ENCODE measurements at places on chromosomes 1 and 21. TPM values are rescaled to one million over a fixed set of nuclear protein-coding genes. Genes with fewer than 3 reads are reported as not detected.

- H3K36me3 ChIP-seq: no peaks in the 10 kb centered on the region
- H3K27me3 ChIP-seq: no peaks in the 10 kb centered on the region
- DNase-seq: no peak
- no peak overlapping the region for H3K27ac ChIP-seq
- H3K4me3 ChIP-seq: no peak overlapping the region
Observed at GRCh38 chr1:248521856-248522255, 14.0 kb downstream of the OR2G6 start.

DNA sequence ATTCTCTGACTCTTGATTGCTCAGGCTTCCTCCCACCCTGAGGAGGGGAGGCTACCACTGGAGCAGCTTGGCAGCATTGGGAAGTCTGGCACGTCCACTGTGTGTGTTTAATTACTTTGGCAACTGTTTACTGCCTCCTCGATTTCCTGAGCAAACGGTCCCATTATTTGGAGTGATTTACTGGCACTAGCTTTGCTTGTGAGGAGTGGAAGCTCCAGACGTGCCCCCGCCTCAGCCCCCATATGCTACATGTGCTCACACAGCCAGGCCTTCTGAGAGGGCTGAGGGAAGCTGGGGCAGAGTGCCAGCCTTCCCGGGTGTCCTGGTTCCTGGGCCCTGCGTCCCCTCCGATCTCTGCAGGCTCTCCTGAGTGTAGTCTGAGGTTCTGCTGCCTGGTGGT lies 306.2 kb downstream of the PTPRU start:
- H3K27ac ChIP-seq: no peak overlapping the region
- peak; percentile 56 for DNase-seq
- H3K27me3 ChIP-seq: no peaks in the 10 kb centered on the region
- no peaks in the 10 kb centered on the region for H3K4me1 ChIP-seq
- no peaks in the 10 kb centered on the region for H3K36me3 ChIP-seq

Gene LEFTY2
- total RNA-seq: not detected

GRCh38 chr1:156912861-156913808 lies 7.3 kb upstream of the LRRC71 start:
- H3K36me3 ChIP-seq: peaks cover 61% of the 10 kb centered on the region
- no peak overlapping the region for H3K4me3 ChIP-seq
- H3K27me3 ChIP-seq: no peaks in the 10 kb centered on the region
- no peak for DNase-seq
- H3K27ac ChIP-seq: no peak overlapping the region

DNA sequence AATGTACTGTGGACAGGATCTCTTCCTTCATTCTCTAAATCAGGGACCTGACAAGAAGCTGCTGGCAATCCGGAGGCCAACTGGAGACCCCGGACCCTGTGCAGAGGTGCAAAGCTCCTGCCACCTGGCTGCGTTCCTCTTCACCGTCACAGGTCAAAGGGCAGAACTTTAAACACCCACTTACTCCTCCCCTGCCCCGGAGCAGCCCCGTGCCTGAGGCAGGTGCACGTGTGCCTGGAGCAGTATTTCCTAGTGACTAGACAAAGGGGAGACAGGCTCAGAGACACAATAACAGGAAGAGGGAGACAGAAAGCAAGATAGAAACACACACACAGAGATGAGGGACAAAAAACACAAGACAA lies 6.6 kb upstream of the PIGC start:
- no peak overlapping the region for H3K4me3 ChIP-seq
- H3K36me3 ChIP-seq: no peaks in the 10 kb centered on the region
- H3K4me1 ChIP-seq: no peaks in the 10 kb centered on the region
- no peak for DNase-seq
- H3K27me3 ChIP-seq: no peaks in the 10 kb centered on the region

Gene GCLM
- total RNA-seq: 19.5 TPM

- H3K27ac ChIP-seq: no peak overlapping the region
- no peak for DNase-seq
- H3K4me1 ChIP-seq: no peaks in the 10 kb centered on the region
- H3K4me3 ChIP-seq: no peak overlapping the region
- no peaks in the 10 kb centered on the region for H3K36me3 ChIP-seq
Observed at GRCh38 chr1:185906186-185906585, 172.0 kb downstream of the HMCN1 start.

Gene PLPP3
- total RNA-seq: 40.3 TPM

Gene SHISAL2A
- 23.6 TPM for total RNA-seq

DNA sequence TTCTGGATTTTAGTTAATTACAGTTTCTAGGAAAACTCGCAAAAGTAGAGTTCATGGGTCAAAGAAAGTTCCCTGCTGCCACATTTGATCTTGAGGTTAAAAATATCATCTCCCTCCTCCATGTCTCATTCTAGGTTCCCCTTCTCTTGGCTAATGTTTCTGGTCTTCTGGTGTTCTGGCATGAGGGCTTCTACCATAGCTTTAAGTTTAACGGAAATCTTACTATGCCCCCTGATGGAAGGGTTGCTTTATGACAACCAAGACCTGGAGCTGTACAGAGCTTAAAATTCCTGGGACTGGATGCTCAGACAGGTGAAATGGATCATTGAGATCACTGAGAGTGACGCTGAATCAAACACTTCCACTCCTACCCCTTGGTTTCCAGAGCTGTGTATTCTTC lies 1881.7 kb downstream of the MRPL39 start:
- no peak overlapping the region for H3K4me3 ChIP-seq
- H3K4me1 ChIP-seq: no peaks in the 10 kb centered on the region
- H3K27me3 ChIP-seq: no peaks in the 10 kb centered on the region

DNA sequence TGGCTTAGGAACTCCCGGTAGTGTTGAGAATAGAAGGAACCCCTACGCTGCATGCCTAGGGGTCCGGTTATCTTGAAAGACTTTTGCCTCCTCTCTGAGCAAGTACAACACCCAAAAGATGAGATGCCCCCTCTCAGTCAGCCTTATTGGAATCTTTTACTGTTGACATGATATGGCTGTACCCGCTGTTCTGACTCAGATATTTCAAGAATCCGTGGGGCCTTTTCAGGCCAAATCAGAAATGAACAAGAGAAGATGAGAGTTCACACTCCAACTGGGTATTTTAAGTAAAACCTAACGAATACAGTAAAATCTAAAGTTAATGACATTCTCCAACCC lies 164.2 kb downstream of the PPIAL4G start:
- H3K27me3 ChIP-seq: peaks cover 52% of the 10 kb centered on the region
- H3K4me3 ChIP-seq: peak overlapping the region; percentile 36
- no peak for DNase-seq
- H3K27ac ChIP-seq: peak overlapping the region; percentile 68
- no peaks in the 10 kb centered on the region for H3K36me3 ChIP-seq

Gene SLC35A3
- total RNA-seq: 25.9 TPM

DNA sequence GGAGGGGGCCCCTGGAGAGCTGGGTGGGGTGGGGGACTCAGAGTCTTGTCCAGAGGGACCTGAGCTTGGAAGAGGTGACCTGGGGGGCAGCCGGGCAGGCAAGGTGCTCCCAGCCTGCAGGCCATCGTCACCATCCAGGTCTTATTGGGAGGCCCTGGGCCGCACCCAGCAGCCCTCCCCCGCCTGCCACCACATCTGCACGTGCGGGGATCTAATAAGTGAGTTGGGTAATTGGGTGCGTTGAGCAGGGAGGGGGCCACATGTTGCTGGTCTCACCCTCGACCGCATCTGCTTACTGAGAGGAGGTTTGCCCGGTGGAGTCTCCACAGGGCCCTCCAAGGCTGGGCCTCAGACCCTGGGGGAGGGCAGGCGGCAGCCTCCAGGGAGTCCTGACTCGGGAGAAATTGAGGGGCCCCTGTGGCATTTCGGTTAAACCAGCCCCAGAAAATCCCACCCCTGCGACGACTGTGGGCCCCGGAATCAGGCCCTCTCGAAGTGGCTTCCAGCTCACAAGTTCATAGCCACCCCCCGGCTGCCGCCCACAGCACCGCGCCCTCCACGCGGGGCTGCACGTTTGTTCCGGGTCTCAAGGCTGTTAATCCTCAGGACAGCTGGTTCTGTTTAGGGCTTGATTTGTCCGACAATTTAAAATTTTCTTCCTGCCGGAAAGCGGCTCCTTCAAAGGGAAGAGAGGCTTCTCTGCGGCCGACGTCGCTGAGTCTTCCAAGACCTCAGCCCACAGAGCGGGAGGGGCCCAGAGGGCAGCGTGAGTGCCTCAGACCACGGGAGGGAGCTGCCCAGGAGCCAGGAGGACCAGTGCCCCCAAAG lies 14.7 kb upstream of the COL6A2 start:
- no peak overlapping the region for H3K4me3 ChIP-seq
- DNase-seq: peak; percentile 62
- no peaks in the 10 kb centered on the region for H3K27me3 ChIP-seq
- no peaks in the 10 kb centered on the region for H3K36me3 ChIP-seq
- no peaks in the 10 kb centered on the region for H3K4me1 ChIP-seq

GRCh38 chr1:48644905-48645605 lies 131.6 kb downstream of the BEND5 start:
- no peaks in the 10 kb centered on the region for H3K27me3 ChIP-seq
- H3K4me1 ChIP-seq: no peaks in the 10 kb centered on the region
- no peak overlapping the region for H3K27ac ChIP-seq
- DNase-seq: no peak
- no peaks in the 10 kb centered on the region for H3K36me3 ChIP-seq

DNA sequence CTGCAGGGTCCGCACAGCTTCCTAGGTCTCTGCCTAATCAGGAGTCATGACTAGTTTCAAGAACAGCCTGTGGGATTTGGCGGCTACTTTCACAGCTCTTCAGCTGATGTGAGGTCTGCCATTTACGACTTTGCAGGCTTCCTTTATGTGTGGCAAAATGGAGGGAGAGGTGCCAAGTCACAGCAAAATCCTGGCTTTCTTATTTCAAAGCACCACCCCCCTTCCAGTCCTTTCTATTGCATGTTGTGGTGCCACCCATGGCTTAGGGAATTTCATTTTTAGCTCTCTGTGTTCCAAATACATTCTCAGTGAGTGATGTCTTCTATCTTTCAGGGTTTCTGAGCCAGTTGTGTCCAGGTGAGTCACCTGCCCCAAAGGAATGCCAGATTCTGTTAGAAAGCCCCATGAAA lies 75.1 kb upstream of the WLS start:
- no peaks in the 10 kb centered on the region for H3K4me1 ChIP-seq
- no peaks in the 10 kb centered on the region for H3K36me3 ChIP-seq
- H3K27ac ChIP-seq: no peak overlapping the region
- H3K27me3 ChIP-seq: no peaks in the 10 kb centered on the region
- no peak for DNase-seq

GRCh38 chr1:18819986-18820790 lies 39.3 kb downstream of the TAS1R2 start:
- H3K4me1 ChIP-seq: no peaks in the 10 kb centered on the region
- no peak for DNase-seq

Gene COL8A2
- 7.0 TPM for total RNA-seq

GRCh38 chr1:209686322-209686721 lies 11.1 kb downstream of the G0S2 start:
- no peak for DNase-seq
- H3K36me3 ChIP-seq: no peaks in the 10 kb centered on the region
- H3K4me1 ChIP-seq: no peaks in the 10 kb centered on the region
- H3K27me3 ChIP-seq: no peaks in the 10 kb centered on the region
- H3K4me3 ChIP-seq: no peak overlapping the region
- peak overlapping the region; percentile 46 for H3K27ac ChIP-seq

Gene LRRIQ3
- total RNA-seq: 1.7 TPM

Gene KCNK1
- 0.97 TPM for total RNA-seq

GRCh38 chr21:38821248-38821647 lies 15.5 kb downstream of the ETS2 start:
- peaks cover 67% of the 10 kb centered on the region for H3K4me1 ChIP-seq
- DNase-seq: no peak

DNA sequence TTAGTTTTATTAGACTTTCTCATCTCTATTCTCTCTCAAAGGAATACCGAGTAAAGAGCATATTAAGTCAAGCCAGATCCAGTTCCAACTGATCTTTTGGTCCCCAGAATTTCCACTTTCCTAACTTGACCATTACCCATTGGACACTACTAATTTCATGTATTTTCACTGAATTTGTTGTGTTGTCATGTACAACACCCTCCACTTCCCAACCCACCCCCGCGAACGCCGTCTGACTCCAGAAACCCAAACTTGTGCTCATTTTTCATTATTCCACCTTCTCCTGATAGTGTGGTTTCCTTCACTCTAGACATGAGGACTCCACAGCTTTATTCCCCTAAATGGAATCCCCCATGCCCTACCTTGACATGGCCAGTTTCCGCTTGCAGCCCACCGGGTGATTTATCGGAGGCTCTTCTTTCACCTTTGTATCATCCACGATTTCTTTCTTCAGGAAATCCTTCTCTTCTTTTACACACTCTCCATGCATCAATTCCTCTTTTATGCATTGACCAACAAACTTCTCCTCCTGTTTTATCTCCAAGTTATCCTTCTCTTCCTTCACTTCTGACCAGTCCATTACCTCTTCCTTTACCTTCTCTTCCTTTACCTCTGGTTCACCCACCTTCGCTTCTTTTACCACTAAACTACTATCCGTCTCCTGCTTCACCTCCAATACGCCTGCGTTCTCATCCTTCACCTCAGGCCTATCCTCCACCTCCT lies 805 bp downstream of the ZNHIT6 start:
- no peak for DNase-seq
- H3K36me3 ChIP-seq: peaks cover 22% of the 10 kb centered on the region
- no peaks in the 10 kb centered on the region for H3K27me3 ChIP-seq
- peak overlapping the region; percentile 81 for H3K27ac ChIP-seq
- H3K4me3 ChIP-seq: peak overlapping the region; percentile 72

DNA sequence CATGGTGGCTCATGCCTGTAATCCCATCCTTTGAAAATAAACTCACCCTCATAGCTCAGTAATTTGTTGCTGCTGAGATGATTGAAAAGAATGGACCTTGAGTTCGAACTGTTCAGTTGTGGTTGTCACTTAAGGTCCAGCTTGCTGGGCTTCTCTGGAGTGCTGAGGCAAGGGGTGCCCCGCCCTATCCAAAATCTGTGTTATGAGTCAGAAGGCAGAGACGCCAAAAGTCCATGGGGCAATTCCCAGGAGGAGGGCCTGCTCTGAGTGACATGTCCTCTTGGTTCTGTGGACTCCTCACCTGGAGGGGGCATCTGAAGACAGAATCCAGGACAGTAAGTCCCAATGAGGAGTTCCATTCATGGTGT lies 64.8 kb downstream of the MYOM3 start:
- H3K36me3 ChIP-seq: no peaks in the 10 kb centered on the region
- no peaks in the 10 kb centered on the region for H3K27me3 ChIP-seq
- no peak overlapping the region for H3K4me3 ChIP-seq
- no peak overlapping the region for H3K27ac ChIP-seq
- DNase-seq: peak; percentile 12

DNA sequence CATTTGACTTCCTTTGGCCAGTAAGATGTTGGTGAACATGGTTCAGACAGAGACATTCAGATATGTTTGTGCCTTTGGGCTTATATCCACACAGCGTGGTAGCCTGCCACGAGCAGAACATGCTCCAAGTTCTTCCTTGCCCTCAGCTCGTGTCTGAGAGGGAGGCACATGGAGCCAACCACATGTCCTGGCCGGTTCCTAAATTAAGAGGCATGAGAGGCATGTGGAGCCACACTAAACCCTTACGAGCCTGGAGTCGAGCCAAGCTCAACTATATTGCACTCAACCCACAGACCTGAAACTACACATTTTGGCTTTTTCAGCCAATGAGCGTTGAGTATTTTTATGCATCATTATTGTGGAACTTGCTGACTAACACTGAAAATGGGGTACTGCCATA lies 133.7 kb upstream of the KCNK1 start:
- no peak for DNase-seq
- H3K4me3 ChIP-seq: no peak overlapping the region
- H3K27me3 ChIP-seq: no peaks in the 10 kb centered on the region
- H3K4me1 ChIP-seq: no peaks in the 10 kb centered on the region
- no peak overlapping the region for H3K27ac ChIP-seq

All from spleen (tissue), 13 donors.